ENCODE measurements at places on chromosomes 2 and 18.

GRCh38 chr2:74080346-74080745, 67.4 kb downstream of the BOLA3 start:
- no peak for DNase-seq

- no peak for DNase-seq
These were observed 193.2 kb downstream of the CDH2 start for GRCh38 chr18:27983780-27984179.

- DNase-seq: no peak
These were observed 92.7 kb downstream of the MRO start for GRCh38 chr18:50726960-50727589.

DNA sequence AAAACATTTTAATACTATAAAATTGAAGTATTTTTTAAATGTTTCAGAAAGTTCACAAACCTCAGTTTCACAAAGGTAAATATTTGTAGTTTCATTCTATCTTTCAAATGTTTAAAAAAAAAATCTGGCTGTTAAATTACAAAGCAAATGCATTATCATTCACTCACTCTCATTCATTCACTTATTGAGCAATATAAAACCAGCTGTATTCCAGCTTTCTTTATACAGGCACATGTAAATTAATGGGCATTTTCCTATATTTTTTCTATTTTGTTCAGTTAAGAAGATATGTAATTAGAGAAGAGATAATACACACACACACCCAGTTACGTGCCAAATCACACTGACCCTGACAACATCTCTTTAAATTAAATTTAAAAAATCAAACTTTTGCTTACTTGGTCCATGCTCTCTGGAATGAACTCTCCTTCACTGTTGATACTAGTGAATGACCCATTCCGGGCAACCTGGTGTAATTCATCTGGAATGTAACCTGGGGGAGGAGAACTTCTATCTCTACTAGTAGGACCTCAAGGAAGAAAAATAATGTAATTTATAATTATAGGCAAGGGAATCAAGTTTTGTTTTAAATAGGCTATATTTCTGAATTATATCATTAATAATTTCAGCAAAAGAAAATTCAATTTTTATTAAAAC, 32.5 kb upstream of the ERCC3 start:
- DNase-seq: no peak

DNA sequence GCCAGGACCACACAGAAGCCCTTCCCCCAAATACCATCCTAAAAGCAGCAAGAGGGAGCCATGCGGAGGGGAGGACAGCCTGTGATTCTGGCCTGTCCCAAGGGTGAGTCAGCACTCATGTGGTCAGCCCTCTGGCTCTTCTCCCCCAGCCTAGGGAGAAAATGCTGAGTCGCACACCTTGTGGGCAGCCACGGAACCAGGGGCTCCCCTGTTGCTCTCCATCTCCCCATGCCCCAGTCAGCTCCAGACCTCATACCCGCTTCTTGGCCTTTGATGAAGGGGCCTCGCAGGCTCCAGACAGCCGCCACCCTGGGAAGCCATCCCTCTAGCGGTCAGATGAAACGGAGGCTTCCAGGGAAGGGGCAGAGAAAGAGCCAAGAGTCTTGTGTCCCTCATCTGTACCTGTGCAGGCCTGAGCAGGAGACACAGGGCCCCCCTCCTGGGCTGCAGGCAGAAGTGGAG, 181.3 kb upstream of the SIX2 start:
- no peak for DNase-seq

- no peak for DNase-seq
These were observed 159.0 kb upstream of the SETBP1 start for GRCh38 chr18:44521668-44522022.

GRCh38 chr2:58350484-58350883, 109.4 kb upstream of the FANCL start:
- DNase-seq: no peak

GRCh38 chr2:64652231-64653108, 1.2 kb downstream of the SERTAD2 start:
- DNase-seq: no peak

DNA sequence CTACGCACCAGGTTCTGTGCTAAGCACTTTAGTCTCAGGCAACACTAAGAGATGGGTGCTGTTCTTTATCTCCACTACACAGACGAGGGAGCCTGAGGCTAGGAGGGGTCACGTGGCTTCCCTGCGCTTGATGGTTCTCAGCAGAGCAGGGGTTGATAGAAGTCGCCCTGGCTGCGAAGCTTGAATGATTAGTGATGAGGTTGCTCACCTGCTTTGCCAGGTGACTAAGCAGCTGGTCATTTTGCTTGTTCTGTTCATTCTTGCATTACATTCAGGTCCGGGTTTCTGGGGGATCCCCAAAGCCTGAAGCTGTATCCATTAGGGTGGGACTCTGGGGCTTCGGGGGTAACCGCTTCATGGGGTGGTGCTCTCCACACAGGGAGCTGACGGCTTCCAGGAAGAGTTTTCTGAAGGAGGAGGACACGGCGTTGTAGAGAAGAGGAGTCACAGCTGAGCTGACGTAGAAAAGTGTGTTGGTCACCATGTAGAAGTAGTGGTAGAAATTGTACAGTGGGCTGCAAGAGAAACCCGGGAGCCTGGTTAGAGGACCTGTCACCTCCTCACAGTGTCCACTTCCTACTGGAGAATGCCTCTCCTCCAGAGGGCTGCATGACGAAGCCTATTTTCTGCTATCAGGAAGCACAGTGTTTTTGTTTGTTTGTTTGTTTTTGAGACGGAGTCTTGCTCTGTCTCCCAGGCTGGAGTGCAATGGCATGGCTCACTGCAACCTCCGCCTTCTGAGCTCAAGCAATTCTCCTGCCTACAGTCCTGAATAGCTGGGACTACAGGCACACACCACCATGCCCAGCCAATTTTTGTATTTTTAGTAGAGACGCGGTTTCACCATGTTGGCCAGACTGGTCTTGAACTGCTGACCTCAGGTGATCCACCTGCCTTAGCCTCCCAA, 11.5 kb downstream of the NTSR2 start:
- no peak for DNase-seq

GRCh38 chr2:85111819-85112281, 21.3 kb upstream of the TCF7L1 start:
- no peak for DNase-seq

- DNase-seq: no peak
These were observed 4.9 kb downstream of the GPR35 start for GRCh38 chr2:240629968-240630770.

DNA sequence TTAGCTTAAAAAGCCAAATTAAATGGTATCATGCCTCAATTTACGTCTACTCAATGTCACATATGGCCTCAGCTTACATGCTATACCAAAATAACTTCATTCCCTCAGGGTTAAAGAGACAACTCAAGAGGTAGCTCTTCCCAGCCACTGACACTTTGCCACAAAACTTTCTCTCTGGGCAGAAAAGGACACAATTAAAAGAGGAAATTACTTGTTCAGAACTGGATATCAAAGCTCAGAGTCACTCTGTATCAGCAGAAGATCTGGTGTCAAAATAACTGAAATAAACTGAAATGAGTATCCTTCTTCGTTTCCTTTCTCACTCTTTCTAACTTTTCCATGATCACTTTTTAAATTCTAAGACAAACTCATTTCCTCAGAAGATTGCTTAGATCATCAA, 108.7 kb downstream of the ZNF521 start:
- no peak for DNase-seq

- DNase-seq: no peak
These were observed 39.1 kb upstream of the GPR17 start for GRCh38 chr2:127606625-127607398.

- no peak for DNase-seq
These were observed 4.9 kb upstream of the SIX2 start for GRCh38 chr2:45014016-45014702.

GRCh38 chr2:54471221-54471711, 15.1 kb downstream of the SPTBN1 start:
- no peak for DNase-seq

GRCh38 chr18:59358414-59358711, 702 bp downstream of the LMAN1 start:
- no peak for DNase-seq

DNA sequence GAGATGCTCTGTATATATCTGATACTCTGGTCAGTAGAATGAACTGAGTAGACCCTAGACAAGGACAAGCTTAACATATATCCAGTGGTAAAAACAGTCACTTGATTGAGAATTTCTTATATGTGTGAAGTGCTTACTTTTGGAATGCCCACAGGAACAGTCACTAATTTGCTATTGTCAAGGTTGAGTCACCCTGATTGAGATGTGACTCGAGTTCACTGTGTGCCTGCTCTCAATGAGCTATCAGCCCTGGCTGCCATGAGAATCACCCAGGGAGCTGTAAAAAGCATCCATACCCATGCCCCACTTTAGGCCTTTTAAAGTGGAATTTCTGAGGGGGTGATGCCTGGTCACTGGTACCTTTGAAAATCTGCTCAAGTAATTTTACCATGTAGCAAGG, 283.7 kb downstream of the SUCLG1 start:
- no peak for DNase-seq

DNA sequence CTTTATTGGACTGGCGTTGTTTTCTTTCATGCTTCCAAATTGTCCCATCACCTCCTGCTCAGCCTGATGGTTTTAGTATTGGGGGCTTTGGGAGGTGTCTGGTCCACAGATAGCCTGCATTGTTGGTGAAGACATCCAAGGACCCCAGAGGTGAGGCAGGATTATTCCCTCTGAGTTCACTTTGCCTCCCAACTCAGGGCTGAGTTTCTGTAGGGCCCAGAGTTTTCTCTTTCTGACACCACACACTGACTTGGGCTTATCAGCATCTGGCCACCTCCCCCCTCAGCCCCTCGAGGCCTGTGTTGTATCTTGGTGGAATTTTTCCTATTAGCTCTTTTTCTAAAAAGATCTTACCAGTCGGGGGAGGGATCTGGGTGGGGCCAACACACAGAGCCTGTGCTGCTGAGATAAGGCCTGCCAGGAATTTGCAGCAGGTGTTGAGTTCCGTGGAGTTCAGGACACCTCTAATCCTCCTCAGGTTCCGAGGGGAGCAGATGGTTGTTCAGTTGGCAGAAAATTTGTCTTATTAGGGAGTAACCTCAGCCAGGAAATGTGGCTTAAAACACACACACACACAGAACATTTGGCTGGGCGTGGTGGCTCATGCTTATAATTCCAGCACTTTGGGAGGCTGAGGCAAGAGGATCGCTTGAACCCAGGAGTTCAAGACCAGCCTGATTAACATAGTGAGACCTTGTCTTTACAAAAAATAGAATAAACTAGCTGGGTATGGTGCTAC, 7.3 kb downstream of the EMILIN2 start:
- DNase-seq: no peak

DNA sequence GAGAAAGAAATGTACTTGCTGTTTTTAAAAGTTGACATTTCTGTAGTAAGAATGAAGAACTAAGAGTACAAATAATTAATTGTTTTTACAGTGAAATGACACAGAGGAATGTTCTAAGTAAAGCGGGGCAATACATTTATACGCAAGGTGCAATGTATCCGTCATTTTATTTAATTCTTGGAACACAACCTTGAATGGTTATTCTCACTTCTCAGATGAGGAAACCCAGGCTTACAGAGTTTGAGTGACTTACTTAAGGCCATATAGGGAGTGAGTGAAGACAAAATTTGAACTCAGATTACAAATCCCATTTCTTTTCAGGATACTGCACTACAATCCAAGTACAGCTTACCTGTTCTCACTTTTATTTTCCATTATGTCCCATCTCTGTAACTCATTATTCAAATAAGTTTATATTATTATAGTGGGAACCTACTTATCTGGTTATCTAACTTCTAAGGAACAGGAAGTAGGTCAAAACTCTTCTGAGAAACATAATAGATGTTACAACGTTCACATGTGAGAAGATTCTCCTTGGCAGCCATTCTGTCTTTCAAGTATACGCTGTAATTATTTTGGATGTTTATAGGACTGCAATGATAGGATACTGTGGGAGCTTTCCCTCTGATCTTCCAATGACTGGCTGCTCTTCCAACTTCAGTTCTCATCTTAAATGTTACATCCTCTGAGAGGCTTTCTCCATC, 12.3 kb upstream of the STK17B start:
- DNase-seq: no peak

DNA sequence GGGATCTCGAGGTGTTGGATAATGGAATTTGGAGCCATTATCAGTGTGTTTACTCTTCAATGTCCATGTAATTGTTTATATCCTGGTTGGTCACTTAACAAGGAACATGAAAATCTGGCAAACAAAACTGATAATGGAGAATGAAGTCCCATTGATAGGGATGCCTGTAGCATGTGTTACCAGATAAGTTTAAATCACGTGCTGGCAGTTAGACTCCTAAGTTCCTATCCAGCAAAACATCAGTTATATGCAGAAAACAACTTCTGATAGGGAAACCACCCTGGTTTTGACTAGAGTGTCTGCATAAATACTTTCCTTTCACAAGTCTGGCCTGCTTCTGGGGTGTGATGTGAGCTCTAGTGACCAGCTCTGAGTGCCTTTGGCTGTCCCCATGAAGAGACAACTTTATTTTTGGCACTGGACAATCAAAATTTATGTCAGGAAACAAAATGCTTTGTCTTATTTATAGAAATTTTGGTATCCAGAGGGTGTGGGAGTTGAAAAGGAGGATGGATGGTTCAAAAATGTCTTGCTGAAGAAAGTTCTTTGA, 82.0 kb downstream of the FHOD3 start:
- DNase-seq: no peak

DNA sequence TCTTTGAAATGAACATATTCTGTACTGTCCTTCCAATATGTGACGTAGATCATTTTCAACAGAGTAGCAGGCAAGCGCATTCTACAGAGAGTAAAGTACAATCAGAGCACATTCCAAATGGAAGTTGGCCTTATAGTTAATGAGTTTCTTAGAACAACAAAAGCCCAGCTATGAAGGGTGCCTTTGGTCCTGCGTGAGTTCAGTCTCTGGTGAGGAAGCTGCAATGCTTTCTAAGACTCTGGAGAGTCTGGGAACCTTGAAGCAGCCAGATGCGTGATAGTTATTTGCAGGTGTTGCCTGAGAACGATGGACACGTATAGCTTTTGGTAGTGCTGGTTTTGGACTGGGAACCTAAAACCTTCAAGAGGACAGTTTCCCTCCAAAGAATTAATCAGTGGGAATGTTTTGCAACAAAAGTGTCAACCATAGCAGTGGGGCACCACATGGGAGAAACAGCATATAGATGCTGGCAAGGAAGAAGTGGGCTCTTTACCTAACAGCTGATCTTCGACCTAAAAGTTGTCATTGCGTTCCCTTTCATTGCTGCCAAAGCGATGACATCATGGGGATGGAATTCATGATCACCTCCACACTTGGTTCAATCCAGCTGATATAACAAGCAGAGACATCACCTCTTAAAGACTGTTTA, 9.3 kb upstream of the SNORC start:
- DNase-seq: no peak

- DNase-seq: no peak
These were observed at the start of gene PKDCC for GRCh38 chr2:42047488-42048298. PKDCC (plus strand) TSS chr2:42048021; CDS start chr2:42048200, 179 bp downstream.

DNA sequence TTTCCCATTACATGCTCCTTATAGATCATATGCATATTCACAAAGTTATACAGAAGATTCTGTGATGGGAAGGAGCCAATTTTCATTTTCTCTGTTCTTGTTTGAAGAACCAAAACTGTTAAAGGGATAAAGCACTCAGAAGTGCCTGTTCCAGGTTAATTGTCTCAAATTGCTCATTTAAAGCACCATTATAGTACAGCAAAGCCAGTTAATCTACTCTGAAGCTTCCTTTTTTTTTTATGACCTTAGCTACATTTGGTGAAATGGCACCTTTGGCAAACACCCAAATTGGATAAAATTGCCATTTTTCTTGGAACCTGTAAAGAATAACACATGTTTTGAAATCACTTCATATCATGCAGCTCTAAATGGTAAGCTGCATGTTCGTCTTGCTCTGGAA, 1092.3 kb downstream of the BCL11A start:
- DNase-seq: no peak
